ENCODE measurements at places on chromosomes 1 and 21.

GRCh38 chr1:222601257-222601656 is 11.5 kb upstream of the TAF1A start:
- no peak for DNase-seq

GRCh38 chr21:38337793-38338192 is 81.0 kb downstream of the KCNJ15 start:
- no peak for DNase-seq

DNA sequence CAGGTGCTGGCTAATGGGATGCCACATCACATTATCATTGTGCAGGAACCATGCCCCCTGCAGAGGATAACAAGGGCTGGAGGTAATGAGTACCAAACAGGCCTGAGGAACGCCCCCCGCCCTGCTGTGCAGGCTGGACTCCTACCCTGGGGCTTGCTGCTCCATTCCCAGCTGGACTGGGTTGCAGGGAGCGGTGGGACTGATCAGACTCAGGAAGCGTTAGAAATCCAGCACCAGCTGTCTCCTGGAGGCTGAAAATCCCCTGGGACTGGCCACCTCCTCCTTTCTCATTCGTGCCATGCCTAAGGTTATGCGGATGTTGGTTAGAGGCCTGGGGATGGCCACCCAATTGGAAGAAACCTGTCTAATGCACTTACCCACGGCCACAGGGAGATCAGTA is 36.9 kb upstream of the POU3F1 start:
- no peak for DNase-seq

- no peak for DNase-seq
Observed at GRCh38 chr1:51324251-51325010, 5.9 kb downstream of the TTC39A start.

- DNase-seq, result no peak
Observed at GRCh38 chr1:160681891-160682140, 29.8 kb downstream of the CD48 start.

DNA sequence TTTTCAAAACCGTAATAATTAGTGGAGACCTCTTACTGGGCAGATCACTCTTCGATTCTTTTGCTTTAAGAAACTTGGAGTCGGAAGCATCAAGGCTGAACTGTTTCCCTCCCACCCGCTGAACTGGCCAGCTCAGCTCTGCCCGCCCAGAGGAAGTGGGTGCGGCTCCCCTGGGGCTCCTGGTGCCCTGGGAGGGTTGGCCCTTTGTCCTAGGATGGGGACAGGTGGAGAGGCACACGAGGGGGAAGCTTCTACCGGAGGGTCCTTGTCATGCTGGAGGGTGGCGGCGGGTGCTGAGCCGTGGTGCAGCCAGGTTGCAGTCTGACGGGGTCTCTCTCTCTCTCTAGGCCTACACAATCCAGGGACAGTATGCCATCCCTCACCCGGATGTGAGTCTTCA is 64.3 kb upstream of the COL6A1 start:
- DNase-seq, result no peak

DNA sequence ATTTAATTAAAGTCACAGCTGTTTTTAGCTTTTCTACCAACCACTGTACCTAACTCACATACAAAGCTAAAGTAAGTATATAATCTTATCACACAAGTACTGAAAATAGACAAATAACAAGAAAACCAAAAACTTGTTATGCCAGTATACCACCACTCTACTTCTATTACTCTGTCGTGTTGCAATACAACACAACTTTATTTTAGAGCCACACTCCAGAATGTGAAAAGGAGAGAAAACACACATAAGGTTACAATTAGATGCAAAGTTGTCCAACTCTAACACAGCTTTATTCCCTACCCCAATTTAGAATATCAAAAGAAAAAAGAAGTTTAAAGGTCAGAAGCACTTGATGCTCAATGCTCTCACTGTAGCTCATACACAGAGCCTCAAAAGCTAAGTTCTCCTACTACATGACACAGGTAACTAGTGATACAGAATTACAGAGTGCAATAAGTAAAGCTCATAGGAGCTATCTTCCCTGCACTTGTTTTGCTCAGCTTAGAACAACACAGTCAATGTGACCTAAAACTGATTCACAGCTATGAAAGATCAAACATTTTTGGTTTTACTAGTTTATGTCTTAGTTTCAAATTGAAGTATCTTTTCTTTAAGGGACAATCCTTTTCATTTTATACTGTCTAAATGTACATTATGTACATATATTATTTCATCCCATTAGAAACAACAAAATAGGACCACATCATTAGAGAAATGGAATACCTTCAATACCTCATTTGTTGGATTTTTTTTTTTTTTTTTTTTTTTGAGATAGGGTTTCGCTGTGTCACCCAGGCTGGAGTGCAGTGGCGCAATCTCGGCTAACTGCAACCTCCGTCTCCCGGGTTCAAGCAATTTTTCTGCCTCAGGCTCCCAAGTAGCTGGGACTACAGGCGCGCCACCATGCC is 29.2 kb downstream of the EYA3 start:
- no peak for DNase-seq

DNA sequence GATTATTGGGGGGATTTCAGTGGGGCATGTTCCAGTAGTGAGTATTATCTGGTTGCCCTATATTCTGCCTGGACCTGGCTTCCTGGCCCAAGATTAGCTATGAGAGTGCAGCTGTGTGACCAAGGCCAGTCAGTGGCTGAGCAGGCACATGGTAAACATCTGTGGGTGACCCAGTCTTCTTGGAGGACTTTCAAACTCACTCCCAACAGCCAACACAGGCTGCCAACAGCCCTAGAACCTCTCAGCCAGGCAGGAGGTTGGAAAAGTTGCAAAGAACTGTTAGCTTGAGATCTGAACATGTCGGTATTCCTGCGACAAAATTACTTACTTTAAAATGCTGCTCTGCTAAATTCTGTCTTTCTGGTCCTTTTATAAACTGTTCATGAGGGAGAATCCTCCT is 192.4 kb downstream of the TGFBR3 start:
- DNase-seq, result no peak

DNA sequence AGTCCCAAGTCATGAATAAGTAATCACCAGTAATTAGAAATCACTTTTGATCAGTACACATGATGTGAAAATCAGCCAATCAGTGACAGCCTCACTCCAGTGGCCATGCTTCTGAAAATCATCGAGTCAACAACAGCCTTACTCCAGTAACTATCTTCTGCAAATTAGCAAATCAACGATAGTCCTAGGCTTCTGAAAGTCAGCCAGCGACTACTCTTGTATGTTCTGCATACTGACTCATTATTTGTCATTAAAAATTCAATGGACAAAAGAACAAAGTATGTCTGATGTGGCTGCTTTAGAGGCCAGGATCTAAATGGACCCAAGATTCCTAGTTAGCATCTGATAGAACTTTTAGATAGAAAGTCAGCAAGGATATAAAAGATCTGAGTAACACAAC is 102.5 kb downstream of the GPR52 start:
- no peak for DNase-seq
